ENCODE measurements at places on chromosomes 12 and 14.
A peak's percentile ranks its signal among the peaks of the same experiment; 100 is the strongest.

- H3K4me1 ChIP-seq = no peaks in the 10 kb centered on the region
- no peaks in the 10 kb centered on the region for H3K27me3 ChIP-seq
- no peak for DNase-seq
- peaks cover 28% of the 10 kb centered on the region for H3K36me3 ChIP-seq
- no peak overlapping the region for H3K27ac ChIP-seq
- no peak overlapping the region for H3K4me3 ChIP-seq
Observed at GRCh38 chr12:121571920-121572319, 8.9 kb downstream of the KDM2B start.

DNA sequence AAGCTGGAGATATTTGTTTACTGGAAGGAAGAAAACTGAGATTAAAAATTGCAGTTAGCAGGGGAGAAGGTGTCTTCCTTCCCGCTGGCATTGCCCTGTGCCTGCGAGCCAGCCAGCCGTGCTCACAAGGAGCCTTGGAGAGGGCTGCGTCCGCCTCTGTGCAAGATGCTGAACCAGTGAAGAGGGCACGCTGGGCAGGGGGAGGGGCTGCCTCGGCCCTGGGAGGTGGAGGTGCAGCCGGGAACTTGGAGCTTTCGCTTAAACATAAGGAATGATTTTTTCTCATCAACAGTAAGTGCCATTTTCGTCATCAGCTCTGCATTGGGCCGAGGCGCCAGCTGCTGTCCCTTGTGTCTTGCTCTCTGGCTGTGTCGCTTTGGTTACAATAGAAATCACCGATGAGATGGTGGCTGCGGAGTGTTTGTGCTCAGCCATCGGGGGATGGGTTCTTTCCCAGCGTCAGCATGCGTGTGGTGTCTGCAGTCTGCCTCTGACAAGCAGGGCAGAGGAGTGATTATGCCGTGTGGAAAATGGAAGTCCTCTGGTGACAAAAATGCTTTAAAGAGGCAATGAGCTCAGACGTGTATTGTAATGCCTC, 97.3 kb downstream of the ESR2 start:
- H3K4me1 ChIP-seq = peaks cover 22% of the 10 kb centered on the region
- no peaks in the 10 kb centered on the region for H3K27me3 ChIP-seq
- peak overlapping the region; percentile 71 for H3K27ac ChIP-seq

DNA sequence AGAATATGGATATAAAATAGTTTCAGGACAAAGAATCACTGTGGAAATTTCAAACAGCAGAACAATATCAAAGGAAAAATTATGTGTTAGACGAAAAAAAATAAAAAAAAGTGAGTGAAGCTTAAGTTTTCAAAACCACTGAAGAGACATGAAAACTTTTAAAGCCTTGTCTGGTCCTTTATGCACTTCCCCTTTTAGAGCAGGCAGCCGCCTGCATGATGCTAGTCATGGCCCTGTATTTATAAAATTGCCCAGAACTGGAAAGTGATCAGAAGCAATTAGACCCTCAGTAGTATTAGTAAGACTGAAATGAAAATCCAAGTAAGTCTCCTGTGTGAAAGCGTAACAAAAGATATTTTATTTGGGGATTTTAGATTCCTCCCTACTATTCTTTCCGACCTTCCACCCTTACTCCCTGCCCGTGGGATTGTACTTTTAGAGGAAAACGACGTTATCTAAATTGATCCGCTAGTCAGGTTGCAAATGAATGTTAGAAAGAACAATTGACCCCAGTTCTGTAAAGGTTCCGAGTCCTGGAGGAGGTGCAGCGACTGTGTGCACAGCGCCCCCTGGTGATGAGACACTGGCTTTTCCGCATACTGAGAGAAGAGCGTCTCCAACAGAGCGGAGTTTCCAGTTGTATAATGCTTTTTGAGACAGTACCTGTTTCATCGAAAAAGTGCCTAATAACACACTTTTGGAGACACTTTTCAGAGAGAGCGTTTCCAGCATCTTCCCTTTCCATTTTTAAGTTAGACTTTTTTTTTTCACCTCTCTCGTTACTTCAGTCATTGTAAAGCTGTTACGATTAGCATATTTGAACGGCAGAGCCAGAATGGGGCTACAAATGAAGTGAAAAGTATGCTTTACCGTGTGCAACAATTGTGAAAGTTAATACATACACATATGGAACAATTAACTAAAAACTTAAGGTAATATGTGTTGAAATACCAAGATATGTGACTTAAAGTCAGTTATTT, 12.4 kb downstream of the MGST1 start:
- H3K27me3 ChIP-seq = no peaks in the 10 kb centered on the region
- H3K36me3 ChIP-seq = no peaks in the 10 kb centered on the region
- no peak for DNase-seq

DNA sequence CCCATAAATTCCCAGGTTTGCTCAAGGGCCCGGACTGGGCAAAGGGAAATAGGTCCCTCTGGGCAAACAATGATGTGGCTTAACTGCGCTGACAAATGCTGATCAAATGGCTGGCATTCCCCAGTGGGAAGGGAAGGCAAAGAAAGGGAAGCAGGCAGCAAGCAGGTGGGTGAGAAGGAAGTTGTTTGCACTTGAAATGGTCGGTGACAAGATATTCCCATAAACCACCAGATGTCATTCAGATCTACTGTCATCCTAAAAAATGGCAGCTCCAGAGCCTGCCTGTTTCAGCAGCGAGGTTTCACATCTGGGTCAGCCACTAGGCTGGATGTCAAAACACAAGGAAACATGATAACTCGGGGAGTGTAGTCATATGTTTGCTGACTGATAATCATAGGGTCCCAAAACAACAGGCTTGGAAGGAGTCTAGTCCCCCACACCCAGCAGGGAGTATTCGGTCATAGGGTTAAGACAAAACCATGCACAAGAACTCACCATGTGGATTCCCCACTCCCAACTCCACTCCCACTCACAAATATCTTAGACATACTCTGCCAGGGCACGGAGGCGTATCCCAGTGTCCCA, 37.9 kb upstream of the MDM1 start:
- H3K4me1 ChIP-seq = peaks cover 47% of the 10 kb centered on the region
- H3K36me3 ChIP-seq = no peaks in the 10 kb centered on the region
- no peaks in the 10 kb centered on the region for H3K27me3 ChIP-seq
- no peak overlapping the region for H3K27ac ChIP-seq

DNA sequence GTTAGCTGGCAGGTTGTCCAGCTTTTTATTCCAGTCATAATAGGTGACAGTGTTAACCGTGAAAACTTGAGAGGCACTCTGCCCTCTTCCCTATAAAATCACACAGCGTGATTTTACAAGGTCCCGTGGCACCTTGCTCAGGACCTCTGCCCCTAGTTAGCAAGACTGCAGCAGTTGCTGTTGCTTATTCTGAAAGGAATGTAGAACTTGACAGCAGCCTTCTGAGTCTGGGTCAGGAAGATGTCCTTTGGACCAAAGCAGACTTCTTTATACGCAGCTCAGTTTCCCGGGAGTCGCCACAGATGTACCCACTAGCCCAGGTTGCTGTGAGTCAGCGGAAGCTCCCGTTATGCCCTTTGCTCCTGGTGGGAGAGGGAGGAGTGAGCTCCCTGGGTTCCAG, 13.2 kb downstream of the PRKAB1 start:
- no peak overlapping the region for H3K27ac ChIP-seq
- no peak overlapping the region for H3K4me3 ChIP-seq
- H3K4me1 ChIP-seq = no peaks in the 10 kb centered on the region

- no peaks in the 10 kb centered on the region for H3K27me3 ChIP-seq
- H3K4me1 ChIP-seq = no peaks in the 10 kb centered on the region
- no peaks in the 10 kb centered on the region for H3K36me3 ChIP-seq
- DNase-seq = no peak
- no peak overlapping the region for H3K27ac ChIP-seq
Observed at GRCh38 chr12:105554856-105555255, 224.4 kb downstream of the C12orf75 start.

GRCh38 chr12:106226884-106227640, 20.8 kb downstream of the CKAP4 start:
- H3K4me1 ChIP-seq = peaks cover 15% of the 10 kb centered on the region
- DNase-seq = no peak
- no peak overlapping the region for H3K4me3 ChIP-seq
- no peaks in the 10 kb centered on the region for H3K27me3 ChIP-seq
- H3K27ac ChIP-seq = peak overlapping the region; percentile 73

GRCh38 chr12:121799842-121800693, 3.7 kb upstream of the SETD1B start:
- H3K27ac ChIP-seq = peak overlapping the region; percentile 98
- DNase-seq = peak; percentile 67
- H3K4me3 ChIP-seq = peak overlapping the region; percentile 82

GRCh38 chr14:105052110-105052458, 13.1 kb downstream of the GPR132 start:
- no peak for DNase-seq
- H3K36me3 ChIP-seq = peaks cover 67% of the 10 kb centered on the region
- H3K4me1 ChIP-seq = no peaks in the 10 kb centered on the region
- no peak overlapping the region for H3K4me3 ChIP-seq
- H3K27ac ChIP-seq = no peak overlapping the region
- no peaks in the 10 kb centered on the region for H3K27me3 ChIP-seq

DNA sequence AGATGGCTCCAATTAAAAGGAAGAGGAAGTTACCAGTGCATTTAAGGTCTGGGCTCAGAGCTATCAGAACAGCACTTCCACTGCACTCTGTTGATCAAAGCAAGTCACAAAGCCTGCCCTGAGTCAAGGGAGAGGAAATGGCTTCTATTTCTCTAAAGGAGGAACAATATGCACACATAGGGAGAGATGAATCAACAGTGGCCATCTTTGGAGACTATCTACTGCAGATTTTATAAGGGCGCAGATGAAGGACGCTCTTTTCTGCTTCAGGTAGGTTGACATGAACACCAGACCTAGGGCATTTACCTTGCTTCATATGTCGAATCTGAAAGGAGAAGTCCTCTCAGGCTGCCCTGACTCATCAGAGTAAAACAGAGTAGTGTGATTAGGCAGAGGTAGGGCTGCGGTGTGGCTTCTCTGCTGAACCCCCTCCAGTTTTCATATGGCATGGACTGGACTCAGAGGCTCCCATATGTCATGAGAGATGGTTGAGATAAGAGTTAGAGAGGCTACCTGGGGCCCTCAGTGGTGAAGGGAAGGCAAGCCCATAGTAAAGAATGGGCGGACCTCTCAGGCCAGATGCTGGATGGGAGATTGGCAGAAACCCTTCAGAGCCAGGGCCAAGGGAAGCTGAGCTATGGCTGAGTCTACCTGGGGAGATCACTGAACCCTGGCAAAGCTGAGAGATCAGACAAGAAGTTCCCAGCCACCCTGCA, 84.4 kb downstream of the ARF6 start:
- H3K4me1 ChIP-seq = peaks cover 71% of the 10 kb centered on the region

All from effector memory CD4-positive, alpha-beta T cell (primary cell).